ENCODE measurements at places on chromosomes 3 and 15.

DNA sequence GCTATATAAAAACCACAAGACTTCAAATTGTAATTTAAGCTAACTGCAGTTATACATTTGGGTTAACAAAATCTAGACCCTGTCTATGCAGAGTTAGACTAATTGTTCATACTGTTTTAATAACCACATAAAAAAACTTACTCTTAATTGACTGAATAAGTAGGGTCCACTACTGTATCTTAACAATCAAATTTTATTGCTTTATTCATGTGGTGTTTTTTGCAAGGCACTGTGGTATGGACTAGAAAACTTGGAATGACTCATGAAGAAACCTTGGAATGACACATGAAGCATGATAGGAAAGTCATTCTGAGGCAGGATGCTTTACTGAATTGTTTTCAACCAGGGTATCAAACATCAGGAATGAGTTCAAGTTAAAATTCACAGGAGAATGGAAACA lies 2.3 kb downstream of the SERP1 start:
- DNase-seq, result no peak

DNA sequence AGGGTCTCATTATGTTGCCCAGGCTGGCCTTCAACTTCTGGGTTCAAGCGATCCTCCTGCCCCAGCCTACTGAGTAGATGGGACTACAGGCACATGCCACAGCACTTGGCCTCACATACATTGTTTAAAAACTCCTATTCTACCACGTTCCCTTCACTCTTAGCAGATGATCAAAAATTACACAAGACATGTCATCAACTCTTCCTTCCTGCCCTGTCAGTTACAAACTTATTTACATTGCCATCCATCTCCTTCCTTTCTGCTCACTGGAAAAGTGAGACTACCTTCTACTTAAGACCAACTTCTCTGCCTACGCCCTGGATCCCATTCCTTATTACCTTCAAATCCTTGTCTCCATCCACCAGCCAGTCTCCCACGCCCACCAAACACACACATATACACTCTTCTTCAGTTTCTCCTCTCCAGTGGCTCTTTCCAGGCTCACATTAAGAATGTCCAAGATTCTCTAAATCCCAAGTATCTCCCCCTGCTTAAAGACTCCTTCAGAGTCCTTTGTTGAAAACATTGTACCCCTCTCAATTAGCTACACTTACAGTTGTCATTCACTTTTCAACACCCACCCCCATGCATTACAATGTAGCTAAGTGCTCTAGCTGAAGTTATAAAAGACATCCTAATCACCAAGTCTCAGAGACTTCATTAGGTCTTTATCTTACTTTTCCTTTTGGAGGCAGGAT lies 4.3 kb downstream of the PEAK1 start:
- DNase-seq, result no peak

GRCh38 chr3:77786216-77786615 lies 746.3 kb downstream of the ROBO2 start:
- DNase-seq, result no peak

DNA sequence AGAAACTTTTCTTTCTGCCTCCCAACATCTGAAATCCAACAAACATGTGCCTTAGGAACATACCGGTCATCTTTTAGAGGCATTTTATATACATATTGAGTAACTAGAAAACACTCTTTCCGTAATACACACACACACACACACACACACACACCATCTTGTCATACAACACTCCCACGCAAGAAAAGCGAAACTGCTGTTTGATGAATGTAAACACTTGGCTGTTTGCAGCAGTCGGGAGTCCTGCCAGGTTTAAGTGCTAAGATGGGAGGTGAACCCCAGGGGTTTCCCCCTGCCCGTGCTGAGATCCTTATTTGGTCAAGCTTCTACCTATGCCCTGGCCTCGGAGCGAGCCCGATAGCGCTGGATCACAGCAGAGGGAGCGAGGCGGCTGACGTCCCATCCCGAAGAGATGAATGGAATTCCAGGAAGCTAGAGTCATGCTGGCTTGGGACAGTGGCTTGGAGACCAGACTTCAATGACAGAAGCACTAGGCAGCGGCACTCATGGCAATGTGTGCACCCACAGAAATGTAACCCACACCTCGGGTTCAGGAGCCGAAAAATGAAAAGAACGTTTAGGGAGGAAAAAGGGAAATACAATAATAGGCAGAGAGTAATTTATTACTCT lies 1.3 kb upstream of the THBS1 start:
- DNase-seq, result no peak

DNA sequence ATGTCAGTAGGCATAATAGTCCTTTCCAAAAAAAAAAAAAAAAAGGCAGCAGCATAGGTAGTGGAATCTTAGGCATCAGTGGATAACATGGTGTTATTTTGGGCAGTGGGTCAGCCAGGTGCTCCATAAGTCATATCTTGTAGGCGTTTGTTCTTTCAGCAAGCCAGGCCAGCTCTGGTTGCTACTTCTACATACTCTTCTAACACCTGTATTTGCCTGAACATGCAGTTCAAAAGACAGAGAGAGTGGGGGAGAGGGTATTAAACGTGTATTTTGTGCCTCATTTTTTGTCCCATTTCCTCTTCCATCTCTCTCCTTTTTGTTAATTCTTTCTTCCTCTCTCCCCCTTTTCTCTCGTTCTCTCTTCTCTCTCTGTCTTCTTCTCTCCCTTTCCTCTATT lies 110.4 kb downstream of the TPRG1 start:
- no peak for DNase-seq

DNA sequence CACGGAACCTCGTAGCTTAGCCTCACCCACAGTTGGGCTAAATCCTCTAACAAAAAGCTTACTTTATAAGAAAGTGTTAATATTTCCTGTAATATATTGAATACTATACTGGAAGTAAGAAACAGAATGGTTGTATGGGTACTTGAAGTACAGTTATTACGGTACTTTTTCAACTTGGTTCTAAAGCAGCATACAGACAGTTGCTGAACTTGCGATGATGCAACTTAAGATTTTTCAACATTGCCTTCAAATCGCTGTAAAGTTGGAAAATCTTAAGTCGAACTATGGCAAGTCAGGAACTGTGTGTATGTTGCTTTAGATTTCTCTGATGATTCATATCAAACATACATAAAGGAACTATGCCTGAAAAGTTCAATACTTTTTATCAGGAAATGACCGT lies 204.4 kb upstream of the C2CD4B start:
- DNase-seq, result no peak

All from stimulated activated CD4-positive, alpha-beta T cell treated with anti-CD3 and anti-CD28 coated beads, Interleukin-2, amount 100 ng/mL, for 48 hours (primary cell).